ENCODE measurements at places on chromosomes 12 and 14.

DNA sequence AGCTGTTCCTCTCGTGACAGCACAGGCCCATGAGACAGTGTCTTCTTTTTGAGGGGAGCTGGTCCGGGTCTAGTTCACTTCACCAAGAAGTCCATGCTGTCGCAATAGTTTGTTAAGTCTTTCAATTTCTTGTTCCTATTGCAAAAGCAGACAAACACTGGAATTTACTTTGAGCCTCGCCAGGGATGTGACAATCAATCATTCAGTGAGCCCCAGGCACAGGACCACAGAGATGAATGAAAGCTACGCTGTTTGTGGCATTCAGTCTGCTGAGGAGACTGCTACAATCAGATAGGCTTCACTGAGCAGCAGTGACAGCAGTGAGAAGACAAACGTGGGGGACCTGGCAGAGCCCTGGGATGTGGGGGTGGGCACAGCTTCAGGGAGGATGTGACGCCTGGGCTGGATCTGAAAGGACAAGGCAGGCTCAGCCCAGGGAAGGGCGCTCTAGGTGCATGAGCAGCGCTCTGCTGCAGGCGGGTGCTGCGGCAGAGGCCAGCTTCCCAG lies 35.5 kb downstream of the TCTN1 start:
- DNase-seq, result no peak

- no peak for DNase-seq
Measured at GRCh38 chr12:88362439-88362838, 217.8 kb downstream of the KITLG start.

GRCh38 chr14:52876311-52876710 lies 74.5 kb downstream of the FERMT2 start:
- DNase-seq, result no peak

- DNase-seq, result no peak
Measured at GRCh38 chr12:48175613-48176416, 7.6 kb upstream of the CCDC184 start.

DNA sequence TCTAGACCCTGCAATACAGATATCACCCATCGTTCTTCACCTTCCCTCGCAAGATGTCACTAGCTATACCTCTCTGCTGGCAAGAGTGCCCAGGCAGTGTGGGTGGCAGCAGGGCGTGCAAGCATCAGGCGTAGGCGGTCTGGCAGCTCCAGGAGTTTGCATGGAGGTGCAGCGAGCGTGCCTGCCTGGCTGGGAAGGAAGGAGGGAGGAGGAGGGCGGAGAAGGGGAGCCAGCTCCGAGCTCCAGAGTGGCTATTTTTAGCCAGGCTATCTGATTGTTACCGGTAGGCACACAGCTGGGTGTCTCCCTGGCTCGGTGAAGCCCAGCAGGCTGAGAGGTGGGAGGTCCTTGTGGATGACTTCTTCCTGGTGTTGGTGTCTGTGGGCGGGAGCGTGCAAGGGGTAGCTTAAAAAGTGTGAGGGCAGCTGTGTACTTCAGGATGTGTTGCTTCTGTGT lies 6.2 kb downstream of the FOXJ2 start:
- no peak for DNase-seq

- no peak for DNase-seq
Measured at GRCh38 chr12:75481774-75482173, 1.2 kb downstream of the GLIPR1 start.

DNA sequence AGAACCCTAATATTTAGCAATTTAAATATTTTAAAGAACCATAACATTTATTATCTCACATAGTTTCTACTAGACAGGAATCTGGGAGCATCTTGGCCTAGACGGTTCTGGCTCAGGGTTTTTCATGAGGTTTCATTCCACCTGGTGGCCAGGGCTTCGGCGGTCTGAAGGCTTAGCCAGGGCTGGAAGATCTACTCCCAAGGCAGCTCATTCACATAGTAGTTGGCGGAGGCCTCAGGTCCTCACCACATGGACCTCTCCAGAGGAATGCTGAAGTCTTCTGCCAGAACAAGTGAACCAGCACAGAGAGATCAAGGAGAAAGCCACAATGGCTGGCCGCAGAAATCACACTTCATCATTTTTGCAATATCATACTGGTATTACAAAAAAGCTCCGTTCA lies 68.2 kb downstream of the SINHCAF start:
- no peak for DNase-seq
